ENCODE measurements at places on chromosomes 16 and 17.

DNA sequence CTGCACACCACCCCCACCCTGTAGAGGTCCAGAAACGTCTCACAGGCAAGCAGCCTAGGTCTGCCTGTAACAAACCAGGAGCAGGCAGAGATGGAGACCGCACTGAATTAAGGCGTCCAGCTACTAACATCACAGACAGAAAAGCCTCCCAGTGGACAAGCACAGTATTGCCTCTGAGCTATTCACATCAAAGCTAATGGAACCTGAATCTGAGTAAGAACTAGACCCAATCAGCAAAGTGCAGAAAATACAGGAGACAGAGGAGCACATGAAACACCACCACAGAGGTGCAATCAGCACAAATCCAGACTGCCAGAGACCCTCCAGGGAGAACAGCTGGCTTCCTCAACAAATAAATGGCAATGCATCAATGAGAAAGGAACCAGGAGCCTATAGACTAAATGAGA lies 22.2 kb upstream of the PEMT start:
- DNase-seq: peak; percentile 76

DNA sequence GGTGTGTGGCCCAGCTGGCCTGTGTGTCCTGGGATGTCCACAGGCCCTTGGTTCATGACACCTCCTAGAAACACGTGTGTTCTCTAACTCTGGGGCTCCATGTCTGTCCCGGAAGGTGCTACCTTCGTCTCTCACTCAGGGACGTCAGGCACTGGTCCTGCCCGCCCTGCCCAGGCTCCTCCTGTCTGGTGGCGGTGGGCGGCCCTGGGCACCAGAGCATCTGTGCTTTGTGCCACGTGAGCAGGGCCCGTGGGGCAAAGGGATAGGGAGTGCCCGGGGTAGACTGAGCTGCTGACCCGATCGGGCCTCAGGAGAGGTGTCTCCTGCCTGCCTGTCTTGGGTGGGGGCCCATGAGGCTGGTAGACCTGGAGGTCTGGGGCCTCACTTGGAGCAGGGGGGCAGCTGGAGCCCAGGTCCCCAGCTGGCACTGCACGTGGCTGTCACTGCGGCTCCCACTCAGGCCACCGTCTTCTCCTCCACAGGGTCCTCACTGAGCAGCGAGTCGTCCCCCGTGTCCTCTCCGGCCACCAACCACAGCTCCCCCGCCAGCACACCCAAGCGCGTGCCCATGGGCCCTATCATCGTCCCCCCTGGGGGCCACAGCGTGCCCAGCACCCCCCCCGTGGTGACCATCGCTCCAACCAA lies 35.1 kb downstream of the GSE1 start:
- no peak for DNase-seq

GRCh38 chr16:30951750-30952149 lies 2.9 kb downstream of the ORAI3 start:
- no peak for DNase-seq

GRCh38 chr16:10895053-10895946 lies 18.3 kb downstream of the CIITA start:
- no peak for DNase-seq

- no peak for DNase-seq
Observed at GRCh38 chr16:81461766-81462165, 17.2 kb downstream of the CMIP start.

- DNase-seq: no peak
Observed at GRCh38 chr17:61058066-61058465, 341.6 kb upstream of the TBX2 start.

- DNase-seq: no peak
Observed at GRCh38 chr17:7982173-7982572, 20.2 kb upstream of the GUCY2D start.

DNA sequence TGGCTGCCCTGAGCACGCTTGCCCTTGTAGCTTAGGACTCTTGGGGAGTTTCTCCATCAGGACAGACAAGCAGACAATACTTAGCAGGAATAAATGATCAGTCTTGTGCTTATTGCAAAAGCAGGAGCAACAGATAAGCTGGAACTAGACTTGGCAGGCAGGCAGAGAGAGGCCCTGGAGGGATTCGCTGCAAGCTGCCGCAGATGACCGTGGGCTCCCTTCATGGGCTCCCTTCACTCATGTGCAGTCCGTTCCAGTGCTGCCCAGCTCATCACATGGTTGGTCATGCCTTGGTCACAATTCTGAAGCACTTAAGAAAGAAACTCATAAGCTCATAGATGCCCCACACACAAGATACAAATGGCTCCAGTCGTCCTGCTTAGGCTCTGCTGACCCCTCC lies 2.4 kb upstream of the SLC5A10 start:
- DNase-seq: no peak

GRCh38 chr16:86198206-86199118 lies 299.5 kb downstream of the IRF8 start:
- DNase-seq: no peak

DNA sequence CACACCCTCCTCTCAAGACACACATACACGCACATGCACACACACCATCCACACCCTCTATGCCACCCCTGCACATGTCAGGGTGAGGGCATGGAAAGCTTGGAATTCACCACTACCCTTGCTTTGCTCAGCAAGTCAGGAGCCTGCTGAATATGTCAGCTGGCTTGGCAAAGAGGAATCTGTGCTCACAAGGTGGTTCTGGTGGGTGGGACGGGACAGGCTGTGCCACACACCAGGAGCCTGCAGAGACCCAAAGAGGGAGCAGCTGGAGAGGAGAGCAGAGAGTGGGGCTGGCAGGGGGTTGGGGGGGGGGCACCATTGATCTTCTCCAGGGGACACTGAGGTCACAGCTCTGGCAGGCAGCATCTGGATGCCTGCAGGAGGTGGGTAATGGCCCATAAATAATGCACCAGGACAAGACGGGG lies 48.7 kb upstream of the NDRG4 start:
- DNase-seq: no peak

GRCh38 chr17:17179371-17179827 lies 26.7 kb downstream of the PLD6 start:
- DNase-seq: no peak
